ENCODE measurements at places on chromosomes 16 and 17. TPM values are rescaled to one million over a fixed set of nuclear protein-coding genes. Genes with fewer than 3 reads are reported as not detected.

- no peak for DNase-seq
These were observed 4.2 kb downstream of the EDC4 start for GRCh38 chr16:67877064-67877463.

DNA sequence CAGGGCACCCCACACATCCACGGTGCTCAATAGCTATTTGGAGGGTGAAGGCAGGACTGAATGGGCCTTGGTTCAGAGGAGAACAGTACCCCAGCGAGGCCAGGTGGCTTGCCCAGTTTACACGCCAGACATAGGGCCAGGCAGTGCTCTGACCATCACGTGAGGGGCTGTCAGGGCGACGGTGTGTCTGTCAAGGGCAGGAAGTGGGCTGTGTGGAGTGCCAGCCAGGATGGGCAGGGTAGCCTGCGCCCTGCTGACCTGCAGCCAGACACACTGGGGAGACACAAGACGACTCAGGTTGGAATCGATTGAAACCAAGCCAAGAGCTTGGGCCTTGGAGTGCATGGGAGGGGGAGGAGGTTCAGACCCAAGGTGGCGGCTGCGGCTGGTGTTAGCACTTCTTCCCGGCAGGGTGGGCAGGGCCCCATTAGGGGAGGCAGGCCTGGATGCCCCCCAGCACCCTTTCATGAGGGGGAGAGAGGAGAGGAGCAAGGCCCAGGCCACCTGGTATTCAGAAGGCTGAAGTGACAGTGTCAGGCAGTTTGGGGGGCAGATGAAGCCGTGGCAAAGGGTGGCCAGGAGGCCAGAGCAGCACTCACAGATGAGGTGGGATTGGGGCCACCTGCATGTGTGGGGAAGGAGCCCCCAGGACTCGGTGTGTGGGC is 68.2 kb downstream of the SREBF1 start:
- DNase-seq, result no peak

- no peak for DNase-seq
These were observed 93.4 kb upstream of the TMEM132E start for GRCh38 chr17:34485999-34486398.

DNA sequence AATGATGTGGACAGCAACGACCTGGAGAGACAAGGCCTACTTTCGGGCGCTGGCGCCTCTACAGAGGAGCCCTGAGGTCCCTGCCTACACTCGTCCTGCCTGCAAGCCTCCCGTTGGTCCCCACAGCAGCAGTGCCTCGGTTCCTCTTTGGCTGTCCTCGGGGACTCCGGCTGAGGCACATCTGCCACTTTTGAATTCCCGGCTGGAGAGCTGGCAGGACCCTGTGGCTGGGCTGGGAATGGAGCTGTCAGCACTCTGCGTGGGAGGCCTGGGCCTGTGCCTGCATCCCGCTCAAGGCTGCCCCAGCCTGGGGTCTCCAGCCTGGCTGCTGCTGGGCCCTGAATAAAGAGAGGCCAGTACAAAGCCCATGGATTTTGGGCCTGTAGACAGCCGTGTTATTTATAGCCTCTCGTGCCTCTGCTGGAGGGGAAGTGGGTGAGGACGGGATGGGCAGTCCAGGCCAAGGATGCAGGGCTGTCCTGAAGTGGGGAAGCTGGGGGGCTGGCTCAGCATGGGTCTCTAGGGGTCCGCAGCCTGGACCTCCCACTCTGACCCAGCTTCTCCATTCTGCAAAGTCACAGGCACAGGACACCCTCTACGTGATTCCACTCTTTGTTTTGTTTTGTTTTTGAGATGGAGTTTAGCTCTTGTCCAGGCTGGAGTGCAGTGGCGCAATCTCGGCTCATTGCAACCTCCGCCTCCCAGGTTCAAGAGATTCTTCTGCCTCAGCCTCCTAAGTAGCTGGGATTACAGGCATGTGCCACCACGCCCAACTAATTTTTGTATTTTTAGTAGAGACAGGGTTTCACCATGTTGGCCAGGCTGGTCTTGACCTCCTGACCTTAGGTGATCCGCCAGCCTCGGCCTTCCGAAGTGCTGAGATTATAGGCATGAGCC is 10.6 kb upstream of the SPNS2 start:
- no peak for DNase-seq

Gene NCBP3
- total RNA-seq, result 19.6 TPM

Gene SEZ6
- not detected for total RNA-seq

DNA sequence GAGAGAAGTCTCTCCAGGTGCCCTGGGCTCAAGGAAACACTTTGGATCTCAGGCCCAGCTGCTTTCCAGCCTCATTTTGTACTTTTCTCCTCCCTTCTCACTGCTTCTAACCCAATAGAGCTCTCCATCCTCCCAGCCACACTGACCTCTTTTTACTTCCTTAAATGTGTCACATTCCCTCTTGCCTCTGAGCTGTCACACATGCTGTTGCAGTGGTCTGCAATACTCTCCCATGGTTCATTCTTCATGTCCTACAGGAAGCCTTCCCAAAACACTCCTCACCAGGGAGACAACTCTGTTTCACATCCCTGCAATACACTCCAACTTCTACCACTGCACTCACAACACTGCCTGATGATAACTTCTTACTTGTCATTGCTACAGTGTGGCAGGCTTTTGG is 242.1 kb upstream of the DYNLRB2 start:
- DNase-seq, result no peak

- no peak for DNase-seq
These were observed 18.1 kb upstream of the BAHCC1 start for GRCh38 chr17:81376946-81377714.

Gene CLEC3A
- total RNA-seq, result not detected

DNA sequence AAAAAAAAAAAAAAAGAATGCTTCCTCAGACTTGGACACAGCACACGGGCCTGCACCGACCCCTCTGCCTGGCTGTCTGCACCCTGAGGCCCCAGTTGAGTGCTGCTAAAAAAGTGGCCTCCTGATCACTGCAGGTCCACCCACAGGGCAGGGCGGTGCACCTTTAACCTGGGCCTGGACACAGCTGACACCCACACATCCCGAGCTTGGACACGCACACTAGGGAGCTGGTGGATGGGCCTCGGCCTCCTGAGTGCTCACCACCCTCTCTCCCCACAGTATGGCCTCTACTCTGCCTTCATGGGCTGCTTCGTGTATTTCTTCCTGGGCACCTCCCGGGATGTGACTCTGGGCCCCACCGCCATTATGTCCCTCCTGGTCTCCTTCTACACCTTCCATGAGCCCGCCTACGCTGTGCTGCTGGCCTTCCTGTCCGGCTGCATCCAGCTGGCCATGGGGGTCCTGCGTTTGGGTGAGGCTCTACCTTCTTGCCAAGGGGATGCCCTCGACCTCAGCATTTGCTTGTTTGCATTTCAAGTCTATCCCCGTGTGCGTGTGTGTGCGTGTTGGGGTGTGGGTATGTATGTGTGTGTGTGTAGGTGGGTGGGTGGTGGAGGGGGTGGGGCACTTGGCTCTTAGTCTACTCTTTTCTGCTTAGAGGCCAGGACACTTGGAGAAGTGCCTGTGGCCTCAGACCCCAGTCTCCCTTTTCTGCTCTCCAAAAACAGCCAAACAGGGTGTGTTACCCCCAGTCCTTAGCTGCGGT is 2.3 kb downstream of the SLC26A11 start:
- DNase-seq, result no peak

DNA sequence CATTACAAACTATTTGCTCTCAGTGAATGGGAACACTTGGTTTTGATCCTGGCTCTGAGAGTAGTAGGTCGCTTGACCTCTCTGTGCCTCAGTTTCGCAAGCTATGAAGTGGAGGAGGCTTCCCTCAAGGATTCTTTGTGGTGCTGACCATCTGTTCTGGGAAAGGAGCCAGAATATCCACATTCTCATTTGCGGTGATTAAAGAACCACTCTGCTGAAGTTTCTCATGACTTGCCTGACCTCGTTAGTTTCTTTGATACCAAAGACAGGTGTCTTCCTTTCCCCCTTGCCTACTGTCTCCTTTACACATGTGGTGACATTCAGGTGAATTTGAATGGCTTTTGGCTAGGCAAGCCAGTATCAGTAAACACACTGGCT is 116.0 kb downstream of the SNX29 start:
- DNase-seq, result no peak

- peak; percentile 66 for DNase-seq
These were observed at the start of gene TMEM95 for GRCh38 chr17:7355053-7355452. TSS of gene TMEM95 (plus strand) at chr17:7355156. CDS start at chr17:7355205, 49 bp downstream.

Gene TVP23B
- 24.7 TPM for total RNA-seq

GRCh38 chr17:64615028-64615677 is 47.0 kb downstream of the SMURF2 start:
- DNase-seq, result no peak

DNA sequence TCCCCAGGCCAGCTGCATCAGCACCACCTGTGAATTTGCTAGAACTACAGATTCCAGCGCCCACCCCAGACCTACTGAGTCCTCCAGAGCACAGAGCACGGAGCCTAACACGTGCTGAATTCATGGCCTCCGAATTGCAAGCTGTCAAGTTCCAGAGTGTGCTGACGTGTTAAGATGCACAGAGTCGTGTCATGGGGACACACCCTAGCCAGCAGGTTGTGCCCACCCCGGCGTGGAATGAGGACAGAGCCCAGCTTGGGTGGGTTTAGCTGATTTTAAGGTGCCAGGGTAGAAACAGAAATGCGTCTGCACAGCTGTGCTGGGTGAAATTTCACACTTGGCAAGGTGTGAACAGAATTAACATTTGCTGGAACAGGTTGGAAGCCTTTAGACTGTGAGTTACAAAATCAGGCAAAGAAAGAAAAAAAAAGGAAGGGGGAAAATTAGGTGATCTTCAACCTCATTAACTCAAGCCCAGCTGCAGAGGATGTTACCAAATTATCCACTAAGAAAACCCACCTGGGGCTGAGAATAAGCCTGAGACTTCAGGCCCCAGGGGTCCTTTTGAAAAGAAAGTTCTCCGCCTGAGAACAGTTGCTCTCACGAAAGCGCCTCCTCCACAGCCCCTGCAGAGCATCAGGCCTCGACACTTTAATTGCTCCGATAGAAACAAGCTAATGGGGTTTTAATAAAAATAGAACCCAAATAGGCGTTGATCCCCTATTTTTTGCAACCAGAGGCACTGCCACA is 27.1 kb downstream of the GINS3 start:
- DNase-seq, result no peak

Gene CWC25
- total RNA-seq, result 11.1 TPM

- no peak for DNase-seq
These were observed 24.4 kb upstream of the CYTH1 start for GRCh38 chr17:78806451-78806850.

GRCh38 chr16:27408012-27408601 is 6.1 kb downstream of the IL21R start:
- no peak for DNase-seq

Gene PRSS33
- 0.60 TPM for total RNA-seq

DNA sequence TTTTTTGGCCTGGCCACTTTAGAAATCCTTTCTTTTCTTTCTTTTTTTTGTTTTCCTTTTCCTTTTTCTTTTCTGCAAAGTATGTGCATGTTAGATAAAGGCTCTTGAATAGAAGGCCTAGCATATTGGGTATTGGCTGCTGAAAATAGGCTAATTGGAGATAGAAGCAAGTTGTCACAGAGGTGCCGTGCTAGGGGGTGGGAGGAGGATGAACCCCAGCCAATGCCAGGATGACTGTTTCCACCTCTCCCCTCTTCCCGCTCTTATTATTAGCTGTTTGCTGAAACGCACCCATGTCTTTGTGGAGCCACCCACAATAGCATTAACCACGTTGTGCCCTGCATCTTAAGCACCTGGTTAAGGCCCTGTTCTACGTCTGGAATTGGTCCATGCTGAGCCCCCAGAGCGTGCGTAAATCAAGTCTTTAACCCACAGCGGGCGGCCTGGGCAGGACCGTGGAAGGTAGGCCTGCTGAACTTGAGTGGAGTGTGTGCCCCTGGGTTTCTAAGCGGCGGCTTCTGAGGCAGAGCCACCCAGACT is 123.6 kb downstream of the MSI2 start:
- no peak for DNase-seq

Gene EPX
- not detected for total RNA-seq

- DNase-seq, result no peak
These were observed 16.2 kb downstream of the SREBF1 start for GRCh38 chr17:17820463-17821158.

DNA sequence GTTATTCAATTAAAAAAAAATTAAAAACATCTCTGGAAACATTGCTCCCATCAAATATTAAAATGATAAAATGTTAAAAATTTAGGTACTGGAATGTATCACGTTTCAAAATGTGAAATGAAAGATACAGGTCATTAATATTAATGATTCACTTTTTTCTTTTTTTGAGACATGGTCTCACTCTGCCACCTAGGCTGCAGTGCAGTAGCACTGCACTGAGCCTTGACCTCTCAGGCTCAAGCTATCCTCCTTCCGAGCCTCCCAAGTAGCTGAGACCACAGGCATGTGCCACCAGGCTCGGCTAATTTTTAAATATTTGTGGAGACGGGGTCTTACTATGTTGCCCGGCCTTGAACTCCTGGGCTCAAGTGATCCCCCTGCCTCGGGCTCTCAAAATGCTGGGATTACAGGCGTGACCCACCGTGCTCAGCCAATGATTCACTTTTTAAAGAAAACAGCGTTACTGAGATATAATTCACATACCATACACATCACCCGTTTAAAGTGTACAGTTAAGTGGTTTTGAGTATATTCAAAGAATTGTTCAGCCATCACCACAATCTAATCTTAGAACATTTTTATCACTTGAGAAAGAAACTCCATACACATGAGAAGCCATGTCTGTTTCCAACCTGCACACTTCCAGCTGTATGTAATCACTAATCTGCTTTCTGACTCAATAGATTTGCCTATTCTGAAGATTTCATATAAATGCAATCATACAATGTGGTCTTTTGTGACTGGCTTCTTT is 19.1 kb upstream of the NETO2 start:
- DNase-seq, result no peak

- no peak for DNase-seq
These were observed 66.5 kb upstream of the LGALS9 start for GRCh38 chr17:27564463-27564862.

DNA sequence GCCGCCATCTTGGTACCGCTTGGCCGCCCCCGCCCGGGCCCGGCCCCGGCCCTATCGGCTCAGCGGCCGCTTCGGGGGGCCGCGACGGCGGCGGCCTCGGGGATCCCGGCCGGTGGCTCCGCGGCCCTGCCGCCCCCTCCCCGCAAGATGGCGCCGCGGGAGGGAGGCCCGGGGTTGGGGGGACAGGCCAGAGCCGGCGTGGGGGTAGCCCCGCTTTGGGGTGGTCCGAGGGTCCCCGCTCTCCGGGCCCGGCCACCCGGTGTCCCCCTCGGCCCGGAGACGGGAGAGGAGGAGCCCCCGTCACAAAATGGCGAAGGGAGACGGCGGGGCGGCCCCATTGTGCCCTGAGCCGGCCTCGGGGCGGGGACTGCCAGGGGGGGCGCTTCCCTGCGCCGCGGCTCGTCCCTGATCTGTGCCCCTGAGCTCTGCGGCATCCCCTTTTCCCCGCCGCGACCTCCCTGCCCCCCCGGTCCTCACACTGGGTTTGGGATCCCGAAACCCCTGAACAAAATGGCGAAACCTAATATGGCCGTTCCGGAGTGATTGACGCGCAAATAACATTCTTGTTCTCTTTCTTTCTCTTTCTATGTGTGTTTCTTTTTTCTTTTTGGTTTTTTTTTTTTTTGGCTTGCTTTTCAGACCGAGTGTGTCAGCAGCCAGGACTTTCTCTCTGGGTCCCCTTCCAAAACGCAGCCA is 986 bp downstream of the HAPSTR1 start:
- DNase-seq, result peak; percentile 55

Data from heart right ventricle (tissue), 16 donors.